ENCODE measurements at places on chromosomes 7 and 10. TPM values are rescaled to one million over a fixed set of nuclear protein-coding genes. Genes with fewer than 3 reads are reported as not detected.

PDAP1 gene
- 128 TPM for total RNA-seq

ZNF239 gene
- total RNA-seq, result not detected

CNPY4 gene
- 28.0 TPM for total RNA-seq

SLC29A4 gene
- 0.76 TPM for total RNA-seq

SPDYE5 gene
- not detected for total RNA-seq

COL13A1 gene
- total RNA-seq, result not detected

LRGUK gene
- 0.18 TPM for total RNA-seq

PTN gene
- total RNA-seq, result not detected

TAF3 gene
- total RNA-seq, result 15.6 TPM

GIMAP4 gene
- 145 TPM for total RNA-seq

MYL10 gene
- total RNA-seq, result not detected

- H3K4me1 ChIP-seq, result no peaks in the 10 kb centered on the region
- H3K27me3 ChIP-seq, result no peaks in the 10 kb centered on the region
- H3K4me3 ChIP-seq, result no peak overlapping the region
- no peak for DNase-seq
These were observed 60.7 kb upstream of the CCDC6 start for GRCh38 chr10:59967079-59967478.

- H3K27ac ChIP-seq, result no peak overlapping the region
- H3K4me3 ChIP-seq, result no peak overlapping the region
- H3K4me1 ChIP-seq, result peaks cover 7% of the 10 kb centered on the region
- no peaks in the 10 kb centered on the region for H3K27me3 ChIP-seq
- DNase-seq, result no peak
These were observed 68.1 kb upstream of the GRID1 start for GRCh38 chr10:86434656-86435055.

DNA sequence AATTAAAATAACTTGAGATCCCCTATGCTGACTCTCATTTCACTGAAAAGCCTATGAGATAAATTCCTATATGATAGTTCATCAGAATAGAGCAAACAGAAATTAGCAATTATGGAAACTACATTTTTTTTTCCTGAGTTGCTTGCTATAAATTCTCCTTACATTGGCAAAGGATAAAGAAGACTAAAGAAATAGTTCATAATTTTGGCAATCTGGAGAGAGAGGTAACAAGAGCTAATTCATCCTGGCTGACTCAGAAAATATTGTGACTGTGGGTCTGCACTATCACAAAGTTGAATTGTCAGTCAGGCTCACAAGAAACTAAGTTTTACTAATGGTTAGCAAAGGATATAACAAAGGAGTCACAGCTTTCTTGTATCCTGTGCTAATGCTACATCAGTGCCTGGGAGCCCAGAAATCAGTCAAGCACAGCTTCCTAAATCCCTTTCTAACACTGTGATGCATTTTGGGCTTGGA, 483.0 kb downstream of the MAGI2 start:
- H3K4me1 ChIP-seq, result no peaks in the 10 kb centered on the region
- H3K4me3 ChIP-seq, result no peak overlapping the region
- H3K27me3 ChIP-seq, result no peaks in the 10 kb centered on the region
- H3K36me3 ChIP-seq, result no peaks in the 10 kb centered on the region

GRCh38 chr7:2572101-2572842, 13.5 kb downstream of the IQCE start:
- H3K27me3 ChIP-seq, result no peaks in the 10 kb centered on the region
- H3K36me3 ChIP-seq, result peaks cover 5% of the 10 kb centered on the region
- no peak overlapping the region for H3K4me3 ChIP-seq
- DNase-seq, result no peak
- H3K27ac ChIP-seq, result no peak overlapping the region

DNA sequence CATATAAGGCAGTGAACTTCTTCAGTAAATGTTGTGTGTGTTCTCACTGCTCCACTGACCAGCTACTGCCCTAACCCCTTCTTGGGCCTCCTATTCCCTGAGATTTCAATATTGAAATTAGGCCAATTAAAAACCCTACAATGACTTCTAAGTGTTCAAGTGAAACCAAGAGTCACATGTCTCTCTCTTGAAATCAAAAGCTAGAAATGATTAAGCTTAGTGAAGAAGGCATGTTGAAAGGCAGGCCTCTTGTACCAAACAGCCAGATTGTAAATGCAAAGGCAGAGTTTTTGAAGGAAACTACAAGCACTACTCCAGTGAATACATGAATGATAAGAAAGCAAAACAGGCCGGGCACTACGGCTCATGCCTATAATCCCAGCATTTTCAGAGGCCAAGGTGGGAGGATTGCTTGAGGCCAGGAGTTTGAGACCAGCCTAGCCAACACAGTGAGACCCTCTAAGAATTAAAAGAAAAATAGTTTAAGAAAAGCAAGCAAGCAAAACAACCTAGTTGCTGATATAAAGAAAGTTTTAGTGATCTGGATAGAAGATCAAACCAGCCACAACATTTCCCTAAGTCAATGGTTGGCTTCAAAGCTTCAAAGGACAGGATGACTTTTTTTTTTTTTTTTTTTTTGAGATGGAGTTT, 22.3 kb downstream of the BRAF start:
- H3K27me3 ChIP-seq, result no peaks in the 10 kb centered on the region
- DNase-seq, result no peak
- peaks cover 30% of the 10 kb centered on the region for H3K36me3 ChIP-seq
- peak overlapping the region; percentile 5 for H3K4me3 ChIP-seq
- H3K4me1 ChIP-seq, result peaks cover 29% of the 10 kb centered on the region
- H3K27ac ChIP-seq, result peak overlapping the region; percentile 63

DNA sequence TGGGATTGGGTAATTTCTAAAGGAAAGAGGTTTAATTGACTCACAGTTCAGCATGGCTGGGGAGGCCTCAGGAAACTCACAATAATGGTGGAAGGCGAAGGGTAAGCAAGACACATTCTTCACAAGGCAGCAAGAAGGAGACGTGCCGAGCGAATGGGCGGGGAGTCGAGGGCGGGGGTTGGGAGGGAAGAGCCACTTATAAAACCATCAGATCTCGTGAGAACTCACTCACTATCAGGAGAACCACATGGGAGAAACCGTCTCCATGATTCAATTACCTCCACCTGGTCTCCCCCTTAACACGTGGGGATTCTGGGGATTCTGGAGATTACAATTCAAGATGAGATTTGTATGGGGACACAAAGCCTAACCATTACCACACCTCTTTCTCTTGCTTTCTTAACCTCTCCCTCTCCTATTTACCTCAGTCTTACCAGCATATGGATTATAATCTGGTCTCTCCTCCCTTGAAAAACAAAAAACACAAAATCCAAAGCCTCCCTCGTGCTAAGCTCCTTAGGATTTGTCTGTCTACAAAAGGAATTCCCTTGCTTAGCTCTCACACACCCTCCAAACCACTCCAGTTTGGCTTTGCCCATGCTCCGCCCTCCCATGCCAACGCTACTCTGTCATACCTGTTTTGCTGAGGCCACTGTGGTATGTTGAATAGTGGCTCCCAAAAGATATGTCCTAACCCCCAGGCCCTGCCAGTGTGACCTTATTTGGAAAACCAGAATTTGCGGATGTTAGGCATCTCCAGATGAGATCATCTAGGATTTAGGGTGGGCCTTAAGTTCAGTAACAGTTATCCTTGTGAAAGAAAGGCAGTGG, 19.6 kb upstream of the EFCAB10 start:
- no peak overlapping the region for H3K27ac ChIP-seq
- H3K27me3 ChIP-seq, result peaks cover 16% of the 10 kb centered on the region
- H3K36me3 ChIP-seq, result no peaks in the 10 kb centered on the region

DNA sequence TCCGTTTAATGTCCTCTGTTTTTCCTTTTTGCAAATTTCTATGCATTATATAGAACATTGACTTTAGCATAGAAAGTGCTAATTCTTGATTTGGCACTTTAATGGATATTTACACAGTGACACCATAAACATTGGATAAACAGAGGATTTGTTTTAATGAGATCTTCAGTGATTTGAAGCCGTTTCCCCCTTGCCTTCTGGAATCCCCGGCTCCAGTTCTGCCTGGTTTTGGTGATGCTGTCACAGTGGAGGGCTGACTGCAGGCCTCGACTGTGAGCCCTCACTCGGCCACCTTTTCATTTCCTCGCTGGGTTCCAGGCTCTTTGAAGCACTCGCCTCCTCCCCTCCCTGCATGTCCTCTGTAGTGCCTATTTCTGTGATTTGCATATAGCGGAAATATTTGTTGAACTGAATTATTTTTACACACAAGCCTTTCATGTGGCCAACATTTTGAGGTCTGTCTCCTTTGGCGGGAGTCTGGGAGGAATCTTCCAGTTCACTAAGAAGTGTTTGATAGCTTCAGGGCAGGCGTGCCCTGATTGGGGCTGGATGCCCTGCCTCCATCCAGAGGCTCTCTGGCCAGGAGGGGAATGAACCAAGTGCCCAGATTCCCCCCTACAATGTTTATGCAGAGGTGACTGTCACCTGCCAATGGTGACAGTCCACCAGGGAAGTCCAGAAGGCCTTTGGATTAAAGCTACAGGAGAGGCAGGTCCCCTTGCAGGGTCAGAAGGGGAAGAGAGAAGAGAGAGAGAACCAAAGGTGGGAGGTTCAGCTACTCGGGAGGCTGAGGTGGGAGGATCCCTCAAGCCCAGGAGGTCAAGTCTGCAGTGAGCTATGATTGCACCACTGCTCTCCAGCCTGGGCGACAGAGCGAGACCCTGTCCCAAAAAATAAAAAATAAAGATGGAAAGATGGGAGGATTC, 67.5 kb downstream of the CUX1 start:
- H3K4me1 ChIP-seq, result peaks cover 7% of the 10 kb centered on the region
- DNase-seq, result no peak
- no peaks in the 10 kb centered on the region for H3K36me3 ChIP-seq
- no peak overlapping the region for H3K27ac ChIP-seq
- no peak overlapping the region for H3K4me3 ChIP-seq
- H3K27me3 ChIP-seq, result no peaks in the 10 kb centered on the region

- DNase-seq, result no peak
- peaks cover 66% of the 10 kb centered on the region for H3K27me3 ChIP-seq
- no peak overlapping the region for H3K4me3 ChIP-seq
- H3K4me1 ChIP-seq, result no peaks in the 10 kb centered on the region
- H3K27ac ChIP-seq, result no peak overlapping the region
- no peaks in the 10 kb centered on the region for H3K36me3 ChIP-seq
These were observed 12.7 kb upstream of the TMEM273 start for GRCh38 chr10:49200854-49201253.

DNA sequence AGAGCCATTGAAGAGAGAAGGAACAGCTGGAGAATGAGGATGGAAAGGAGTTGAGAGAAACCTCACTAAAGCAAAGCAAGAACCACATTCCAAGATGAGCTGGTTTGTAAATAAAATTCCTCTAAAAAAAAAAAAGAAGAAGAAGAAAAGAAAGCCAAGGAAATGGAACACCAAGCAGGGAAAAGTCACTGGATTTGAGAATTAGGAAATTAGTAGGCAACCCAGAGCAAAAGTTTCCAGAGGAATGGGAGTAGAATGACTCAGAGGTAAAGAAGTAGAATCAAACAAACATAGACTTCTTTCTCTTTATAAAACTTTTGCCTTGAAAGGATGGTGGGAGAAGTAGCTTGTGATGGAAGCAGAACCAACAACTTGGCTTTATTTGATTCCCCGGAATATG, 3.9 kb downstream of the CH25H start:
- peaks cover 15% of the 10 kb centered on the region for H3K4me1 ChIP-seq
- H3K4me3 ChIP-seq, result no peak overlapping the region
- peaks cover 7% of the 10 kb centered on the region for H3K27me3 ChIP-seq
- H3K27ac ChIP-seq, result no peak overlapping the region

DNA sequence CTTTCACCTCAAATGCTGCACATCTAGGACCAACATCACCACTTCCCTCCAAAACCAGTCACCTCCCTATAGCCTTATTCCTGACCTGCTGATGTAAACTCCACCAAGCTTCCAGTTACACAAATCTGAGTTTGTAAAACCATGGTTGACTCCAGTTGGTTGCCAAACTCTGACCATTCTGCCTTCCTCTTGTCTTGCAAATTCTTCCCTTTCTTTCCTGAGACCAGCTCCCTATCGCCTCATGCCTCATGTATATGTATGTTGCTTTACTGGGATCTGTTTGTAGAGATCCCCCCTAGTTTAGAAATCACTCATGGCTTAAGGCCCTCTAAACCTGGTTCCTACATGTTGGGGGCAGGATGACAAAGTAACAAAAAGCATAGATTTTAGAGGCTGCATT, 31.3 kb downstream of the PAX2 start:
- no peak overlapping the region for H3K4me3 ChIP-seq
- no peak overlapping the region for H3K27ac ChIP-seq
- no peaks in the 10 kb centered on the region for H3K4me1 ChIP-seq

- H3K4me1 ChIP-seq, result peaks cover 19% of the 10 kb centered on the region
- no peak overlapping the region for H3K27ac ChIP-seq
- no peaks in the 10 kb centered on the region for H3K36me3 ChIP-seq
- DNase-seq, result no peak
- no peak overlapping the region for H3K4me3 ChIP-seq
These were observed 7.2 kb downstream of the HABP2 start for GRCh38 chr10:113560071-113560470.

GRCh38 chr7:116994611-116995010, 41.3 kb downstream of the ST7 start:
- H3K36me3 ChIP-seq, result peaks cover 3% of the 10 kb centered on the region
- H3K4me3 ChIP-seq, result no peak overlapping the region
- no peak overlapping the region for H3K27ac ChIP-seq
- peaks cover 6% of the 10 kb centered on the region for H3K27me3 ChIP-seq
- H3K4me1 ChIP-seq, result no peaks in the 10 kb centered on the region

- H3K4me3 ChIP-seq, result no peak overlapping the region
- no peaks in the 10 kb centered on the region for H3K4me1 ChIP-seq
- DNase-seq, result no peak
- H3K27me3 ChIP-seq, result no peaks in the 10 kb centered on the region
- no peak overlapping the region for H3K27ac ChIP-seq
These were observed 46.6 kb downstream of the CNNM2 start for GRCh38 chr10:102964713-102965112.

DNA sequence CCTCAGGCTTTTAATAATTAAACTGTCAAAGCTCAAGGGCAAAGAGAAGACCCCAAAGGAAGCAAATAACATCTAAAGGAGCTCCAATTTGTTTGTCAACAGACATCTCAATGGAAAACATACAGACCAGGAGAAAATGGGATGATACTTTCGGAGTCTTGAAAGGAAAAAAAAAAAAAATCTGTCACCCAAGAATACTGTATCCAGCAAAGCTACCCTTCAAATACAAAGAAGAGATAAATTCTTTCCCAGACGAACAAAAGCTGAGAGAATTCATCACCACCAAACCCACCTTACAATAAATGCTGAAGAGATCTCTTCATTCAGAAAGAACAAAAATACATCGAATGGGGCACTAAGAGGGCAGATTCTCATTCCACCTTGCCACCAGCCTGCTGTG, 232.8 kb downstream of the PTPRN2 start:
- no peaks in the 10 kb centered on the region for H3K27me3 ChIP-seq
- DNase-seq, result no peak
- no peak overlapping the region for H3K4me3 ChIP-seq
- H3K27ac ChIP-seq, result no peak overlapping the region
- no peaks in the 10 kb centered on the region for H3K36me3 ChIP-seq

DNA sequence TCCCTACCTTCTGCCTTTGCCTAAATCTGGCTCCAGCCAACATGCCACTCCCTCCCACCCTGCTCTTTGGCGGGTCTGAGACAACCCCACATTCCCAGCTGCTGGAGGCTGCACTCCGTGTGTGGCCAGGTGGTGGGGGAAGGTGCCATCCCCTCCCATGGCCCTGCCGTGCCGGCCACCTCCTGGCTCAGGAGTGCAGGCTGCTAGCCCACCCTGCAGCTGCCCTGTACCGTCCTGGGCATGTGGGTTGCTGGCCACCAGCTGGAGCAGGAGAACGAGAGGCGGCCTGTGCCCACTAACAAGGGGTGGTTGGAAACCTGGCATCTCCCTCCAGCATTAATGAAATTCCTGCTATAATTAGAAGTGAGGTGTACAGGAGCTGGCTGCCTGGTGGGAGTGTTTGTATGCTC, 97.6 kb downstream of the ZMIZ1 start:
- no peaks in the 10 kb centered on the region for H3K27me3 ChIP-seq
- H3K4me1 ChIP-seq, result no peaks in the 10 kb centered on the region
- no peaks in the 10 kb centered on the region for H3K36me3 ChIP-seq
